Cerebellar nuclear complex (tissue), 1 donor: ENCODE measurements at places on chromosomes 12 and 14.

DNA sequence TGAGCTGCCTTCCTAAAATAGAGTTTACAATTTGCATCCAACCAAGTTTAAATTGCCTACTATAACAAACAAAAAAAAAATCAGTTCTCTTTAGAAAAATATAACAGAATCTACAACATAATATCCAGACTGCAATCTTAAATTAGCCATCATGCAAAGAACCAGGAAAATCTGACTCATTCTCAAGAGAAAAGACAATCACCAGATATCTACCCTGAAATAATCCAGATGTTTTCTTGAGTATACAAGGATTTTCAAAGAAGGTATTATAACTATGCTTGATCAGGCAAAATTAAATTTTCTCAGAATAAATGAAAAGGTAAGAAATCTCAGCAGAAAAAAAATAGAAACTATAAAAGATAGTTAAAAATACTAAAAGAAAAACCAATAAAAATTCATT lies 115.6 kb downstream of the CCER1 start:
- no peak for DNase-seq

GRCh38 chr14:75711796-75712211 lies 50.8 kb downstream of the TTLL5 start:
- no peak for DNase-seq

GRCh38 chr12:14260011-14260993 lies 105.2 kb upstream of the ATF7IP start:
- peak; percentile 52 for DNase-seq

GRCh38 chr12:72010356-72010755 lies 71.7 kb downstream of the TPH2 start:
- no peak for DNase-seq

GRCh38 chr14:26395726-26396125 lies 202.1 kb downstream of the NOVA1 start:
- no peak for DNase-seq

DNA sequence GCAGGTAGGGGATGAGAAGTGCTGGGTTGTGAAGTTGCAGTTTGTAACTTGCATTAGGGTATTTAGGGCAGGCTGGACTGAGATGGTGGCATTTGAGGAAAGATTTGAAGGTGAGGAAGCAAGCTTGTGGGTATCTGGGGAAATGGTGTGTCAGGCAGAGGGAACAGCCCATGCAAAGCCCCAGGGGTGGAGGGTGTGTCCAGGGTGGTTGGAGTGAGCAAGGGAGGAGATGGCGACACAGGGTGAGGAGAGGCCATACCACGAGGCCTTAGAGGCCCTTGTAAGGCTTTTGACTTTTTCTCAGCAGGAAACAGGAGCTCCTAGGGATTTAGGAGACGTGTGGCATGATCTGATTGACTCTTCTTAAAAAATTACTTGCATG lies 136.9 kb downstream of the NUAK1 start:
- no peak for DNase-seq

GRCh38 chr12:52971679-52972329 lies 22.9 kb downstream of the KRT18 start:
- no peak for DNase-seq

- no peak for DNase-seq
These were observed 1208.8 kb downstream of the VRK1 start for GRCh38 chr14:98006008-98006407.

- DNase-seq, result no peak
These were observed 161.3 kb upstream of the TMCC3 start for GRCh38 chr12:94811611-94812010.

GRCh38 chr14:39939023-39939422 lies 506.8 kb upstream of the FBXO33 start:
- DNase-seq, result no peak

DNA sequence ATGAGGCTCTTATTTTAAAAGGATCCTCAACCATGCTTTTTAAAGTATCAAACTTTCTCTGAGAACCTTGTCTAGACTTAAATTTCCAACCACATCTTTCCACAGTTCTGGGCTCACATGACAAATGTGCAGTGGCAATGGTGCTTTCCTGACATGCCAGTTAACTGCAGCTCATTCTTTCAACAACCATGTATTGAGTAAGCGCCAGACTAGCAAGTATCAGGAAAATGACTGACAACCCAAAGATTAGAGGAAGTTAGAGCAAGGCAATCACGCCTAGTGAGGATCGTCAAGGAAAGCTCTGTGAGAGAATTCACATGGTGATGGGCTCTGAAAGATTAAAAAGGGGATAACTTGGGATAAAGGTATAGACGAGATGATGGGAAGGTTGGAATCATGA lies 35.8 kb downstream of the FLVCR2 start:
- DNase-seq, result no peak

- no peak for DNase-seq
These were observed 25.4 kb downstream of the BATF start for GRCh38 chr14:75547552-75548250.

- no peak for DNase-seq
These were observed 44.5 kb upstream of the AMN1 start for GRCh38 chr12:31773223-31773750.

- DNase-seq, result no peak
These were observed 138.1 kb upstream of the HIF1A start for GRCh38 chr14:61557262-61557661.

GRCh38 chr14:101508948-101509729 lies 52.2 kb upstream of the DIO3 start:
- no peak for DNase-seq

- no peak for DNase-seq
These were observed 193.3 kb upstream of the C14orf180 start for GRCh38 chr14:104386151-104386841.

GRCh38 chr12:91617818-91618217 lies 435.2 kb upstream of the DCN start:
- no peak for DNase-seq

DNA sequence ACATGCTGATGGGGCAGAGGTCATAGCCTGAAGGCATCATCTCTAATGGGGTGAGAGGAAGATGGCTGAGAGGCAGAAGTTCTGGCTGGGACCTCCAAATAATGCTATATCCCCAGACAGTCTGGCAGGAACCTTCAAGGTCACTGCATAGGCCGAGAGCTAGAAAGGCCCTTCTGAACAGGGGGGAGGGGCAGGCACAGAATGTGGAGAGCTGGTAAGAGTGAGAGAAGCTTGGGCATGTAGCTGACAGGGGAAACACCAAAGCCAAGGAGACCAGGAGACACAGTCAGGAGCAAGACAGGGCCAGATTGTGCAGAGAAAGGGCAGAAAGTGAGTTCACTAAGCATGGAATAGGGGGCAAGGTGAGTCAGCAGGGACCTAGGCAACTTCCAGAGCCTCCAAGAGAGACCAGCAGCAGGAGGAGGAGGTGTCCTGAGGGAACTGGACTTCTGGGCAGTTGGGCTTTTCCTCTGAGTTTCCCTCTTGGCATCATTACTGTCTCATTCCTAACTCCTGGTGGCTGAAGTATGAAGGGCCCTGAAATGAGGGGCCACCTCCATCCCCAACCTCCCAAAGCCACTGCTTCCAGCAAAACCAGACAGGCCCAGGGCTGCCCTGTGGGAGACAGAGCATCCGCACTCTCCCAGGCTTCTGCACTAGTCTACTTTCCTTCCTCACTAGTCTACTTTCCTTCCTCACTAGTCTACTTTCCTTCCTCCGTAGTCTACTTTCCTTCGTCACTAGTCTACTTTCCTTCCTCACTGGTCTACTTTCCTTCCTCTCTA lies 17.1 kb downstream of the ANO2 start:
- DNase-seq, result no peak

GRCh38 chr14:75835737-75836136 lies 146.1 kb downstream of the TGFB3 start:
- DNase-seq, result no peak

GRCh38 chr14:93997082-93997481 lies at the start of gene CCDC197:
Gene CCDC197, plus strand, starts transcription at chr14:93997301. Its CDS starts 831 bp downstream, at chr14:93998132.
- DNase-seq, result no peak

- no peak for DNase-seq
These were observed 79.5 kb downstream of the OTOGL start for GRCh38 chr12:80178846-80179245.

GRCh38 chr12:31618228-31619025 lies 27.5 kb upstream of the DENND5B start:
- DNase-seq, result no peak

DNA sequence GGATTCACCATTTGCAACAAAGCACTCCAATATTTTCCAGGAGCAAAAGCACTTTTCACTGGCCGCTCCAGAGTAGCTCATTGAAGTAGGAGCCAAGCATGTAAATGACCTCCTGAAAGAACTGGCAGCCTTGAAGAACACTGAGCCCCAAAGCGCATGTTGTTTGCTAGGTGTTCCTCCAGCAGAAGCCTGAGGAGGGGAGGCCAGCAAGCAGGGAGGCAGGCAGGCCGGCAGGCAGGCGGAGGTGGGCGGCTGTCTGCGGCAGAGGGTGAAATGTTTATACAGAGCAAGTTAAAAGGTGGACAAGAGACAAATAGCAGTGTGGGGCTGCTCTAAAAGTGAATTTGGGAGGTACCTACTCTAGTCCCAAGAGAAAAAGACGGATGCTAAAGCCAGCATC lies 439.4 kb downstream of the CCDC91 start:
- DNase-seq, result no peak

GRCh38 chr12:113039911-113040445 lies 16.6 kb upstream of the DTX1 start:
- no peak for DNase-seq

DNA sequence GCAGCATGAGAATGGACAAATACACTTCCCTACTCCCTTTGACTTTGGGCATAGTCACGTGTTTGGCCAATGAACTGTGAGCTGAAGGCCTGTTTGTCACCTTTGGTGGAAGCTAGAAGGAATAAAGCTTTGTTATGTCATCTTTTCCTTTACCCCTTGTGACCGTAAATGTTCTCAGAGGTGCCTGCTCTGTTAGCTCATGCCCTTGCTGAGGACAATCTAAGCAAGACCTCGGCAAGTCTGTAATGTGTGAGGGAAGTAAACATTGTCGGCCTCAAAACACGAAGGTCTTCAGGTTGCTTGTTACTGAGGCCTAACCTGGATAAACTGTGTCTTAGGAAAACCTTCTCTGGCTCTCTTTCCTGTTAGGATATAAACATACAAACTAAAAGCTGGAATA lies 354.2 kb downstream of the TMEM132D start:
- no peak for DNase-seq

DNA sequence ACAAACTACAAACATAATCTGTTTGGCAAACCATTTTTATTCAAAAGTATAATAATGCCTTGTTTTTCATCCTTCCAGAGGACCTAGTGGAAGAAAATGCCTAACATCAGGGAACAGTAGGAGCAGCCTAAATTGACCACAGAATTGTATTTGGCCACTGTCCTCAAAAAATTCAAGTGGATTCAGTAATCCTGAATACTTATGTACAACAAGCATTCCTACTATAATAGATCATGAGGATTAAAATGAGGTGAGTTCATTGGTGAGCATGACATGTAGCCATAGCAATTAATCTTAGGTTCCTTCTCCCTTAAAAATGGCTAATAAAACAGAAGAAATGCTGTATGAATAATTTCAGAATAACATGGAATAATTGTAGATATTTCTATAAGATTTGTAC lies 209.3 kb downstream of the DAD1 start:
- DNase-seq, result no peak

- no peak for DNase-seq
These were observed 551.2 kb upstream of the SEL1L start for GRCh38 chr14:82084813-82085212.

DNA sequence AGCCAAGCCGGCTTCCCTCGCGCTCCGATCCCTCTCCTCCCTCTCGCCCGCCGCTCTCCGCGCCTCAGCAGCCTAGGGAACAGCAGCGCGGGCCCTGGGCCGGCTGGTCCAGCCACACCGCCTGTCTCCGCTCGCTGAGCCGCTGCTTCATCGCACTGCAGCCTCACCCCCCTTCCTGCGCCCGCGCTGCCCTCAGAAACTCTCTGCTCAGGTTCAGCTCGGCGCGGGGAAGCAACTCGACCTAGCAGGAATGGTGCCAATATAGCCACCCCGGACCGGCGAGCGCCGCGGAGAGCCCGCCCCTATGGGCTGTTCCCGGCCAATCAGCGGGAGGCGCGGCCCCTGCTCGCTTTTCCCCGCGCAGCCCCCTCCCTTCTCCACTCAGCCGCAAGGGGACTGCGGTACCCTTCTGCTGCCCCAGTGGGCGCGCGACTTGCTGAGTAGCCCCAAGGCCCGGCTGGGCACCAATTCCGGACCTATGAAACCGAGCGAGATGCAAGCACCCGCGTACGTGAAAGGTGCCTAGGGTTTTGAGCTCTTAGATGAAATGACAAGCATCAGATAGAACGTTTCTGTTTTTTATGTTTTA lies at the start of gene ADAMTS20:
Gene ADAMTS20, minus strand, starts transcription at position 233 of the 589 bp plus-strand sequence. CDS start 282 bp downstream, outside the sequence.
- DNase-seq, result no peak

DNA sequence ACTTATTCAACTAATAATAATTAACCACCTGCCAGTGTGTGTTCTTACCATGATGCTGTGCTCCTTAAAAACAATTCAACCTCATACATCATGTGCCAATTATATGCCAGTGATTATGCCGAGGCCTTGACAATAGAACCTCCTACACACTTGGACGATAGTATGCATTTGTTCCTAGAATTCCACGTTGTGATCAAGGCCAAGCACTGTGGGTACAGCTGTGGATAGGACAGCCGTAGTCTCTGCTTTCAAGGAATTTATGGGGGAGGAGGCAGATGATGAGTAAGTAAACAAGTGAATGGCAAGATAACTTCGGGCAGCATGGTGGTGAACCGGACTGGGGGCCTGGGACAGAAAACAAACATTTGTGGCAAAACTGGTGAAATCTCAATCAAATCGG lies 18.0 kb upstream of the MYO1H start:
- DNase-seq, result no peak

GRCh38 chr12:12818701-12819100 lies 5.6 kb downstream of the DDX47 start:
- no peak for DNase-seq

DNA sequence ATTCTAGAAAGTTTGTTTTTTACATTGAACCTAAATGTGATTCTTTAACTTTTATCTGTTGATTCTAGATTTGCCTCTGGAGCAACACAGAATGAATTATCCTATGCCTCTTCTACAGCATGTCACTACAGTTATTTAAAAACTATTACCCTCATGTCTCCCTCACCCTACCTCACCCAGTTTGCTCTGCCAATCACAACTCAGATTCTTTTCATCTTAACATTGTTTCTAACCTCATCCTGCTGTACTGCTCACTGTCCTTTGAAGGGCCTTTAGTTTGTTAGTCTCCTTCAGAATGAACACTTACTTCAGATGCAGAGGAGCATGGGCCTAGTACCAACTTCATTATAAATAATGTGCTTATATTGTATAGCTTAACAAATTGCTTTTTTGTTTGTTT lies 21.5 kb downstream of the YLPM1 start:
- DNase-seq, result no peak

DNA sequence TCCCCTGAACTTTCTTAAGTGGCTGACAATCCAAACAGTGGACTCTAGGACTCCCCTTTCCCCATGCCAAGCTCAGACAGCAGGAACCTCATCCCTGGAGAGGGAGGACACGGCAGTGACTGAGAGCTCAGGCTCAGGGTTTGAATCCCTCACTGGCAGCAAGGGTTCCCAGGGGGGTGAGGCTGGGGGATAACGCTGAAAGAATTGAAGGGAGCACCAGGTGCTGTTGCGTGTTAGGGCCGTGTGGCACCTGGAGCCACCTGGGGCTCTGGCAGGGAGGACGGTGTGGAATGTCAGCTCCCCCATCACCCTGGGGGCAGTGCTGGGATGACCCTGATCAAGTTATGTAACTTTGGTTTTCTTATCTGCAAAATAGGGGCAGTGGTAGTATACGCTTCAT lies 40.1 kb downstream of the ANO2 start:
- no peak for DNase-seq

- DNase-seq, result no peak
These were observed 212.4 kb upstream of the C14orf180 start for GRCh38 chr14:104366931-104367865.

GRCh38 chr12:32419520-32419960 lies 20.2 kb downstream of the FGD4 start:
- no peak for DNase-seq

- DNase-seq, result no peak
These were observed 13.8 kb downstream of the RCOR1 start for GRCh38 chr14:102606296-102606695.
